ENCODE measurements at places on chromosomes 11 and 22.
A peak's percentile ranks its signal among the peaks of the same experiment; 100 is the strongest.

DNA sequence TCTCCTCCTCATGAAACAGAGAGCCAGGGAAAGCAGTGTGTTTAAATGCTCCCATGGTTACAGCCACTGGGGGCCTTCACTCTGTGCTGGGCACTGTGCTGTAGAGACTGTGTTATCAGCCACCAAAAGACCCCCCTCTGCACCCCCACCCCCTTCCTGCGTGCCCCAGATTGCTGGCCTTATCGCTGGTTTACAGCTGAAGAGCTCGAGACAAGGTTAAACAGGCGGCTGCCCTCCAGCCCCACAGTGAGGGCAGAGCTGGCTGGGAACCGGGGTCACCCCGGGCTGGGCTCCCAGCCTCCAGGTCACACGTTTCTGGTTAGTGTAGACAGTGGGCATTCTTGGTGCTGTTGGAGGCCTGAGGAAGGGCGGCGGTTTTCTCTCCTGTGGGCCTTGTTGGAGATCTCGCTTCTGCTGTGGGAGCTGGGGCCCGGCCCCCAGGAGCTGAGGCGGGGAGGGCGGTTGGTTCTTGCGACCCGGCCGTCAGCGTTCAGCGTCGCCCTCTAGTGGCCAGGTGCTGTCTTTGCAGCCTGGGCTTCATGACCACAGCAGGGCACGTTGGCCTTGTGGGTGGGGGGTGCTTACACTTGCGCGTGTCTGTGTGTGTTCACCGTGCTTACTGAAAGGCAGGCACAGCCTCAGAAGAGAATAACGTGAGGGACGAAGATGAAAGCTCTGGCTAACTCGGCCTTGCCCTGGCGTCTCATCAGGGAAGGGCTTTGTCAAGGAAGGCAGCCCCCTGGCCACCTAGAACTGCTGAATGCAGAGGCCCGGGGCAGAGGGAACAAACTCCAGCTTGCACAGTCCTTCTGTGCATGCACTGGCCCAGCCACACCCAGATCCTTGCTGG lies 40.8 kb downstream of the TBC1D22A start:
- DNase-seq = peak; percentile 80

DNA sequence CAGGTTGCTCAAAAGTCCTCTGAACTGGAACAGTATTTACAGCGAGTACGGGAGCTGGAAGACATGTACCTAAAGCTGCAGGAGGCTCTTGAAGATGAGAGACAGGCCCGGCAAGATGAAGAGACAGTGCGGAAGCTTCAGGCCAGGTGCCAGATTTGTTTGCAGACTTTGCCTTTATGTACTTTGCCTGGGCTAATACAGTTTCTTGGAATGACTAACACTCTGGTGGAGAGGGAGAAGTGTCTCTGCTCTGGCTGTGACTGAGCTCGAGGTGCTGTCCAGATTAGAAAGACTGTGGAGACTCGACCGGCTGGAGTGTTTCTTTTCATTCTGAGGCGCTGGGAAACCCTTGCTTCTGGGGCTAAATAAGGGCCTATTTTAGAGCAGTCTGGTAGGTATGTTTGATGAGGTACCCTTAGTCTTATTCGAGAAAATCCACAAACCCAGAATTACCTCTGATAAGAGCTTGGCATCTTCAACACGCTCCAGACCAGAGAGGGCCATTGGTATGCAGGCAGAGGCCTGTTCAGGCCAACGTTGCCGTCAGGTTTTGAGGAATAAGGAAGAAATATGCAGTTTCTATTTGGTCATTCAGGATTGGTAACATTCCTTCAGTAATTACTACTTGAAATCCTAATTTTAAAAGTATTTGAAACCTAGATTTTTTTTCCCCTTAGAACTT lies 76.5 kb downstream of the SWAP70 start:
- DNase-seq = no peak

DNA sequence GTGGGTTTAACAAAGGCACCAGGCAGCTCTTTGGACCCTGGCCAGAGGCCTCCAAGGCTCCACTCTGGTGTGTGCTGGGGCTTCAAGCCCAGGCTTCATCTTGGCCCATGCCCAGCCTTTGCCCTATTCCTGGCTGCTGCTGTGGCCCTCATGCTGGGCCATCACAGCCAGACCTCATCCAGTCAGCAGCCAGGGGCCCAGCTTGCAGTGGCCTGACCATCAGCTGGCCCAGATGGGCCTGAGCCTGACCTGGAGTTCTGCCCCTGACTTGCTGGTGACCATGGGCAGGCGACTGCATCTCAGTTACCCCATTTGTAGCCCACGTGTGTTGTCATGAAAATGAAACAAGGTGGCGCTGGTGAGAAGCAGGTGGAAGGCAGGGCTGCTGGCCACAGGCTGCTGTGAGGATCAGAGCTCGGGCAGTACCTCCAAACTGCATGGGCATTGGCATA lies 76.1 kb downstream of the MED15 start:
- DNase-seq = no peak

GRCh38 chr22:44394246-44395117 lies 81.7 kb upstream of the SHISAL1 start:
- DNase-seq = no peak

DNA sequence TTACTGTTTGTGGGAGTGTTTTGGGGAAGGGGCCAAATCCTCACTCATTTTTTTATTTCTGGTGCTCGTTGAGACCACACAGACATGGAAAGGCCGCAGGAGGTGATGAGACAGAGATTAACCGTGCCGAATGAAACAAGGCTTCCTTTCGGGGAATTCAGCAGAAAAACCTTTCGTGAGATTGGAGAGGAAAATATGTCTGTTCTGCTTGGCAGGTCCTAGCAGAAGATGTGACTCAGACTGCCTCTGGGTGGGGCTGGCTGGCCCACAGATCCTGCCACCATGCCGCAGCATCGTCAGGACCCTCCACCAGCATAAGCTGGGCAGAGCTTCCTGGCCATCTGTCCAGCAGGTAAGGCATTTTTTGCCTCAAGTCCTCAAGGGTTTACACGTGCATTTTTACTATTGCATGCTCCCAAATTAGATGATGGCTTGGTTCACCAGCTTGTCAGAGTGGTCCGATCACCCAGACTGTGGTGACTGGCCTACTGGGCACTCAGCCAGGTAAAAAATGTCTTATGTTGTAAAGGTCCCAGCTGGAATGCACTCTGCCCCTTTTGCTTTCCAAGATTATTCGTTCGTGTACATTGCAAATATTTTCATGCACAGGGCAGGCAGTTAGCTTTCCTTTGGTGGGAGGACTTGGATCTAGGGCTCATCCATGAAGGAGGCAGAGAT lies 1.5 kb downstream of the DDB2 start:
- no peak for DNase-seq

DNA sequence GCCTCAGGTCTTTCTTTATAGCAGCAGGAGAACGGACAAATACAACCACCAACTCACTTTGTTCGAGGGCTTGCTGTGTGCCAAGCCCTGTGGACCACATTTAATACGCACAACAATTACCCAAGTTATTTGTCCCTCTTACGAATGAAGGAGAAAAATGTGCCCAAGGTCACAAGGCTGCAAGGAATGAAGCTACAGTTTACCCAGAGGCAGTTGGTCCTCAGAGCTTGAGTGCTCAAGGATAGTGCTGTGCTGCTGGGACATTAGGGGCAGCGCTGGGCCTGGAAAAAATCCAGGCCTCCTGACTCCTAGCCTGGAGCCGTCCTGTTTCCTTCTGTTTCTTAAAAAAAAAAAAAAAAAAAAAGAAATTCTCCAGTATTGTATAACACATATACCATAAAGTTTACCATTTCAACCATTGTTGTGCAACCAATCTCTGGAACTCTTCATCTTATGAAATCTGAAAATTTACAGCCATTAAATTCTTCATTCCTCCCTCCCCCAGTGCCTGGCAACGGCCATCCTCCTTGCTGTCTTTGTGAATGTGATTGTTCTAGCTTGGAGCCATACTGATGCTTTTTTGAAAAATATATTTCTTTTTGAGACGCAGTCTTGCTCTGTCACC lies 1.0 kb upstream of the C11orf86 start:
- no peak for DNase-seq

GRCh38 chr11:59730896-59731565 lies 17.4 kb upstream of the OR10V1 start:
- no peak for DNase-seq

DNA sequence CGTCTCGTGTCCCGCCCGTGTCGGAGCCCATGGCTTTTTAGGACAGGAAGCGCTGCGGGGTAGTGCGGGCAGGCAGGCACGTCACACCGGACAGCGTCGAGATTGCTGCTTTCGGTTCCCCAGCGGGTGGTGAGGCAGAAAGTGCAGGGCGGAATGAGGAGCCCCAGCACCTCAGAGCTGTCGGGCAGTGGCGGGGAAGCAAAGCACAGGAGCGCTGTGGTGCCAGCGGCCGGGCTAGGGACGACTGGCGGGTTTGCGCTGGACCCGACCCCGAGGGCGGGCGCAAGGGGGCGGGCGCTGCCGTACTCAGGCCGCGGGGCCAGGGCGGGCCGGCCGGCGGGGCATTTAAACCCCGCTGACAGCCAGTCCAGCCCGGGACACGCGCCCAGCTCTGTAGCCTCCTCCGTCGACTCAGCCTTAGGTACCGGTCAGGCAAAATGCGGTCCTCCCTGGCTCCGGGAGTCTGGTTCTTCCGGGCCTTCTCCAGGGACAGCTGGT lies at the start of gene SLC37A2:
Gene SLC37A2, plus strand, starts transcription at position 375 of the 498 bp plus-strand sequence. Its CDS starts 63 bp downstream, at position 438.
- DNase-seq = no peak

GRCh38 chr11:9180784-9181183 lies 84.4 kb downstream of the DENND5A start:
- no peak for DNase-seq

- no peak for DNase-seq
These were observed 10.0 kb downstream of the IL18BP start for GRCh38 chr11:72008728-72009127.

GRCh38 chr22:36986242-36986821 lies 32.9 kb downstream of the TST start:
- DNase-seq = no peak

DNA sequence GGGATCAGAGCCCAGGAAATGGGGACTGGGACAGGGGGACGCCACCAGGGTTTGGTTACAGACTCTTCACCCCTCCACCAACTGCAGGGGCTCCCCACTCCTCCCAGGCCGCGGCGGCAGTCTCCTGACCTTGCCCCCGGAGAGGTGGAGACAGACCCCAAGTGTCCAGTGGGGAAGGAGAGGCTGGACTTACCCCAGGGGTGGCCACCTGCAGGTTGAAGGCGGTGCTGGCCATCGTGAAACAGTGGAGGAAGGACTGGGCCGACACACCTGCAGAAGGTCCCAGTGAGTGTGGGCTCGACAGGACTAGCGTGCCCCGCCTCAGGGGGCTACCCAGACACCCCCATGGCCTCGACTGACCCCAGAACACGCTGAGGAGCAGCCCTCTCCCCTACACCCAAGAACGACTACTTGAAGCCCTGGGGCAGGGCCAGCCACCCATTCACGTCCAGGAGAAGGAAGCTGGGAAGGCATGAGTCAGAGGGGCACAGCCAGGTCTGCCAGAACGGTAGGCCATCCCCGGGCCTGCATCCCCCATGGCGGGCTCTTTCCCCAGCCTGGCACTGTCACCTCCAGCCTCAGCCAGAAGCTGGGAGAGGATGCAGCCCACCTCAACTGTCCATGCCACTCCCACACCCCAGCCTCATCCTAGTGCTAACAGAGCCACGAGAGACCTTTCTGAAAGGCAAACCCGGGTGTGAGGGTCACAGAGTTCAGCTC lies 2.3 kb downstream of the GATD1 start:
- DNase-seq = no peak

GRCh38 chr11:125358254-125358840 lies 137.7 kb downstream of the FEZ1 start:
- no peak for DNase-seq

DNA sequence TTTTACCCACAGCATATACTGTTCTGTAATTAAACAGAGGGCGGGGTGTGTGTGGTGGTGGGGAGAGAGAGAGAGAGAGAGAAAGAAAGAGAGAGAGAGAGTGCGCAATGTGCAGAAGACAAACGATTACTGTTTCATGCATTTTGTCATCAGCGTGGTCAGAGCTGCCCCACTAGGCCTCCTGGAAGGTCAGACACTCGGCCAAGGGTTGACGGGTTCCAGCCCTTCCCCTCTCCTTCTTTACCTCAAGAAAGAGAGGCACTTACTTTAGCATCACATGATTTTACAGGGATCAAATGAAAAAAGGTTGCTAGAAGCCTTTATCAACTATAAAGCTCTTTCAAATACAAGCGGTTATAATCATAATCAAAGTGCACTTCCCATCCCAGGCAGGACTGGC lies 269.2 kb upstream of the SORL1-AS1 start:
- DNase-seq = no peak

DNA sequence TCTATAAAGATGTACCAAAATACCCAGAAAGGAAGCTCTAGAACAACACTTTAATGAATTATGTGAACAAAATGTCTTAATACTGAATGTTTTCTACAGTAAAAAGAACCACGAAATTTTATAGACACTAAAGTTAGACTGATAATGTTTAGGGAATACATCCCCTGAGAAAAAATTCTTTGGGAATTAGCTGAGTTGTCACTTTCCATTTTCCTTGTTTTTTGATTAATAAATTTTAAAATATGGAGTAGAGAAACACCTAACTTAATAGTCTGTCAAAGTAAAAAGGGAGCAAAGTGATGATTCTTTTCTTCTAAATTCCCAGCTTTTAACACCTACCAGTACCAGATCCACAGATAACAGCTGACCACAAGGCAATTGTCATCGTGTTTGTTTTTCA lies 23.1 kb upstream of the SCN3B start:
- no peak for DNase-seq

- no peak for DNase-seq
These were observed 7.4 kb downstream of the USP2 start for GRCh38 chr11:119373921-119374631.

DNA sequence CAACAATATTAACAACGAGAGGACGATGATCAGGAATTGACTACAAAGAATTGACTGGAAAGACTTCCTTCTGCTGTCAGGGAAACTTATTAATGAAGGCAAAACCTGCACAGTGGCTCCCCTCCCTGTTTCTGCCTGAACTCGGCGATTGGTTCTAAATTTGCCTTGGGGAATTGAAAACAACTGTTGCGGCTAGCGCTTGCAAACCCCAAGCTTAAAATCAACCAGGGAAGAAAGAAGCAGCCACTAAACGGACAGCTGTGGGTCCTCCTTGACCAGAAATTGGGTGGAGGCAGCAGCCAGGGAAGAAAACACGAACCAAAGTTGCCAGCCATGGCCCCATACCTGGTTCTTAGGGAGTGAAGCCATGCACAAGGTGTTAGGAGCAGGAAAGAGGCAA lies 383.5 kb upstream of the CADM1 start:
- DNase-seq = no peak

DNA sequence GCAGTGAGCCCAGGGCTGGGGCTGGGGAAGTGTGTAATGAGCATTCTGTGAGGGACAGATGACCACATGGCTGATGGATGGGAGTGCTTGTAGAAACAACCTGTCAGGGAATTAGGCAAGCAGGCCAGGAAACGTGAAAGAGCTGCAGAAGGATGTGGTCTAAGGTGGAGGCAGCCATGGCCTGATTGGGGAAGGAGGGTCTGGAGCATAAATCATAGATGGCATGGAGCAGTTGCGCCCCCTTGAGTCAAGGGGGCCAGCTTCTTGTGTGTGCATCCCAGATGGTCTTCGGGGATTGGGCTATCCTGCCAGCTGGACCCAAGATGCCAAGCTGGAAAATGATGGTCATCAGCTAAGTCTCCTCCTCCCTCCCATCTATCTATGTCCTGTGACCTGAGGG lies 119.4 kb upstream of the CLPB start:
- no peak for DNase-seq

- no peak for DNase-seq
These were observed 999 bp downstream of the TSKU start for GRCh38 chr11:76783896-76784813.

All from thymus (tissue), 14 donors.